Vagina (tissue), 2 donors: ENCODE measurements at places on chromosomes 6 and 20. TPM values are rescaled to one million over a fixed set of nuclear protein-coding genes. Genes with fewer than 3 reads are reported as not detected.

GRCh38 chr20:25508083-25508770, 77.1 kb downstream of the NINL start:
- no peaks in the 10 kb centered on the region for H3K27me3 ChIP-seq
- no peak for DNase-seq
- no peaks in the 10 kb centered on the region for H3K4me1 ChIP-seq

GRCh38 chr6:166258854-166259276, 49.3 kb downstream of the PRR18 start:
- H3K4me3 ChIP-seq, result no peak overlapping the region
- no peak for DNase-seq
- H3K27me3 ChIP-seq, result no peaks in the 10 kb centered on the region

GRCh38 chr6:151544453-151544852, 50.6 kb downstream of the CCDC170 start:
- DNase-seq, result no peak
- no peaks in the 10 kb centered on the region for H3K4me1 ChIP-seq
- no peaks in the 10 kb centered on the region for H3K36me3 ChIP-seq
- H3K27me3 ChIP-seq, result no peaks in the 10 kb centered on the region

- peak overlapping the region; percentile 89 for H3K27ac ChIP-seq
- no peaks in the 10 kb centered on the region for H3K27me3 ChIP-seq
- no peak for DNase-seq
- no peaks in the 10 kb centered on the region for H3K36me3 ChIP-seq
- H3K4me3 ChIP-seq, result peak overlapping the region; percentile 99
- peaks cover 54% of the 10 kb centered on the region for H3K4me1 ChIP-seq
Measured at GRCh38 chr20:44886828-44887227, 1.3 kb downstream of the YWHAB start.

- no peak for DNase-seq
- H3K27me3 ChIP-seq, result no peaks in the 10 kb centered on the region
- no peaks in the 10 kb centered on the region for H3K36me3 ChIP-seq
- H3K4me3 ChIP-seq, result no peak overlapping the region
- H3K4me1 ChIP-seq, result no peaks in the 10 kb centered on the region
- peak overlapping the region; percentile 58 for H3K27ac ChIP-seq
Measured at GRCh38 chr6:150202404-150202803, 59.6 kb downstream of the PPP1R14C start.

- no peak overlapping the region for H3K27ac ChIP-seq
- H3K36me3 ChIP-seq, result no peaks in the 10 kb centered on the region
- H3K4me3 ChIP-seq, result no peak overlapping the region
- no peaks in the 10 kb centered on the region for H3K27me3 ChIP-seq
- no peak for DNase-seq
- H3K4me1 ChIP-seq, result peaks cover 22% of the 10 kb centered on the region
Measured at GRCh38 chr6:38034274-38034914, 214.9 kb downstream of the ZFAND3 start.

DNA sequence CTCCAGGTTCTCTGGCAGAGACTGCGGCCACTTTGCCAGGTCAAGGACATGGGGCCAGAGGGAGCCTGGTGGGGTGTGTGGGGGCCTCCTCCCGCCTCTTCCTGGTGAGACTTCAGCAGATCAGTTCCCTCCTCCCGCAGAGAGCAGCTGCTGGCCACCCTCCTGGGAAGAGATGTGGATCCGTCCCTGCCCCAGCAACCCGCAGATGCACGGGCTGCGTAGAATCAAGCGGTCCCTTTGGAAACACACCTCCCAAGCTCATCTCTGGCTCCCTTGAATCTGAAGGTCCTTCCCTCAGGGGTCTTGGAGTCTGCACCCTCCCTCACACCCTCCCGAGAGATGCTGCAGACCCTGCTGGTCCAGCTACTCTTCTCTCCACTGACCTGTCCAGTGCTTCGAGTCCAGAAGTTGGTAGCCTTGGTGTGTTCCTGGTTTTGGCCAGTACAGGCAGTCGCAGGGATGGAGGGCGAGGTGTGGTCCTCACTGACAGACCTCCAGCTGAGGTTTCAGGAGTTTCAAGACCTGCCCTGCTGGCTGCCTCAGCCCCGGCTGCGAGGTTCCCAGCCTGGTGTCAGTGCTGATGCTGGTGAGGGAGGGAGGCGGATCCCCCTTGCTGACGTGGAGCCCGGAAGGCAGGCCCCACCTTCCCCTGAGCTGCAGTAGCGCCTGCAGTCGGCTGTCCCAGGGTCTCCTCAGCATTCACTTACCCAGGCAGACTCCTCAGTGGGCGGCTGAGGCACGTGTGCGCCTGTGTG, at the start of gene NPBWR2:
NPBWR2 (minus strand) TSS at position 585 of the 755 bp plus-strand sequence. CDS start 734 bp downstream, outside the sequence.
- no peak within 1 kb of the TSS for H3K27ac ChIP-seq
- peaks cover 5% of the 10 kb centered on the region for H3K4me1 ChIP-seq
- peaks cover 4% of the 10 kb centered on the region for H3K27me3 ChIP-seq
- no peaks in the 10 kb centered on the region for H3K36me3 ChIP-seq

PSORS1C1 gene
- total RNA-seq, result 9.6 TPM

CNR1 gene
- total RNA-seq, result 6.1 TPM

LY6G6F gene
- not detected for total RNA-seq

BMP5 gene
- not detected for total RNA-seq
